NCI-H146 (cell line): ENCODE measurements at places on chromosomes 2 and 18.

GRCh38 chr2:229104974-229105387 lies 166.1 kb downstream of the PID1 start:
- DNase-seq: no peak

DNA sequence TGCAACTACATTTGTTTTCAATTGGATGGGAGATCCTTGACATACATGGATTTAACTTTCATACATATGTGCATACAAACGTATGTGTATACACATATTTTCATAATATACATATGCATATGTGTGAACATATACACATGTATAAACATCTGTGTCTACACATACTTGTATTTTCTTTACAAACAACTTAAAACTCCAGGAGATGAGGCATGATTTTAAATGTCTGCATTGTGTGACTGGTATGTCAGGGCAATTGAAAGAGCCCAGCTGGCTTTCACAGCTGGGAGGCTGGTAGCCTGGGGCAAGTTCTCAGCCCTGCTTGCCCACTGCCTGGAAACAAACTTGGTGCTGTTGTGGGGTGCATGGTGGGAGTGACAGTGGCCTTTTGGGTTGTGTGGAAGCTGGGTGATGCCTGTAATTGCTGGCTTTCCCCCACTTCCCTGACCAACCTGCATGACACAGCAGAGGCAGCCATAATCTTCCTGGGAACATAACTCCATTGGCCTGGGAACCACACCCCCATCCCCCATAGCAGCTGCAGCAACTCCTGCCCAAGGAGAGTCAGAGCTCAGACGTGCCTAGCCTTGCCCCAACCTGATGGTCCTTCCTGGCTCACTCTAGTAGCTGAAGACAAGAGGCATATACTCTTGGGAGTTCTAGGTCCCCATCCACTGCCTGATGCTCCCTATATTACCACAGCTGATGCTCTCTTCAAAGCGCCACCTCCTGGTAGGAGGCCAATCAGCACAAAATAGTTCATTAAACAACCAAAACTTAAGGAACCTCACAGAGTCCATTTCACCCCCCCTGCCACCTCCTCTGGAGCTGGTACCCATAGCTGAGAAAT lies 158.3 kb downstream of the CERS6 start:
- no peak for DNase-seq

- peak; percentile 61 for DNase-seq
Observed at GRCh38 chr2:88739985-88740600, 48.6 kb downstream of the RPIA start.

GRCh38 chr18:76433788-76434187 lies 61.3 kb downstream of the ZNF516 start:
- DNase-seq: no peak

DNA sequence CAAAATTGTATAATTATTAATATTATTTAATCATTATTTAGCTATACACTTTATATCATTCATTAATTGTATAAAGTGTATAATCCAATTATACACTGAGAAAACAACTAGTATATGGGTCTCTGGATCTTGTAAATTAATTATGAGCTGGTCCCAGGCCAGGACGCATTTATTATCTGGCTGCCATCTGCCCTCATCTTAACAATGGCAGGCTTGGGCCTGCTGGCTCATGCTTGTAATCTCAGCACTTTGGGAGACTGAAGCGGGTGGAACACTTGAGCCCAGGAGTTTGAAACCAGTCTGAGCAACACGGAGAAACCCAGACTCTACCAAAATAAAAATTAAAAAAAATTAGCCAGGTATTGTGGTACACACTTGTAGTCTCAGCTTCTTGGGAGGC lies 502.2 kb upstream of the NRXN1 start:
- no peak for DNase-seq
